MV-4-11 (cell line): ENCODE measurements at places on chromosomes 4 and X.
A peak's percentile ranks its signal among the peaks of the same experiment; 100 is the strongest.

DNA sequence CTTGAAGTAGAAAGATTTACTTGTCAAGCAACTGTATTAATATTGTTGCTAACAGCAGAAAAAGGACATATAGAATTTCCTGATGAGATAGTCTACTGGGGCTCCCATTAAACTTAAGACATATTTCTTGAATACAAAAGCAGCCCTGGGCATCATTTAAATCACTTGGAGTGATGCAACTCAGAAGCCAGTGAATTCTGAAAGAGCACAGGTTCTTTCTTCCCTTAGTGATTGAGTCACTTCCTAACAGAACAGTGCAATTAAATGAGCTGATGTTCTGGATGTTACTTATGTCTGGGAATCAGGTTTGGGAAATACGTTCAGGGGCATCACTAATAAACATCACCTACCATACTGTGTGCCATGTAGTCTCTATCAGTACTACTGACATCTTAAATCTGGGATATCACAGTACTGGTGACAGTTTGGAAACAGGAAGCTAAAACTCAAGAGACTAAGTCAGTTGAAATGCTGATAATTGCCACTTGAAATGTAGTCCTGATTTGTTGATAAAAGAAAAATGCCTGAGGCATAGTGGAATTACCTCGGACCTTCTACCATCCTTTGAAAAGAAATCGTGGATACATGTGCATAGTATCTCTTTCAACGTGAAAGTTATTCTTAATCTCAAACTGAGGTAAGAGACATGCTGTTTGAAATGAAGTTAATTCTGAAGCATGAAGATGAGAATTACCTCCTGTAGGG, 249.2 kb upstream of the GPRIN3 start:
- no peak for DNase-seq

- DNase-seq = no peak
Measured at GRCh38 chrX:41796577-41796976, 72.6 kb downstream of the GPR82 start.

GRCh38 chr4:19408490-19408889, 843.2 kb upstream of the SLIT2 start:
- DNase-seq = no peak

DNA sequence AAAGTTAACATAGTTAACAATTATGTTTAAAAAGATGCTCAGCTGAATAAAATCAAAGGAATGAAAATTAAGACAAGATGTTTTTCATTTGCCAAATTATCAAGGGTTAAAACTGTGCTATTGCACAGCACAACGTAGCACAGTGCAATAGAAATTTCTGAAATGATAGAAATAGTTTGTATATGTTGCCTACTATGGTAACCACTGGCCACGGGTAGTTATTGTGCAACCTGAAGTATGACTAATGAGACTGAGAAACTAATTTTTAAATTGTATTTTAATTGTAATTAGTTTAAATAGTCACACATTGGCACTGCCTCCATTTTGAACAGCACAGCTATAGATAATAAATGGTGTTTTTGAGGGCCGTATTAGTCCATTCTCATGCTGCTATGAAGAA, 343.1 kb upstream of the FAM241A start:
- peak; percentile 46 for DNase-seq

GRCh38 chr4:118173126-118173525, 138.8 kb downstream of the NDST3 start:
- DNase-seq = no peak

- DNase-seq = peak; percentile 86
Measured at GRCh38 chrX:39772057-39772832, 325.5 kb downstream of the BCOR start.

GRCh38 chr4:87823724-87824123, 9.0 kb upstream of the MEPE start:
- no peak for DNase-seq
